Activated CD4-positive, alpha-beta T cell treated with anti-CD3 and anti-CD28 coated beads, Interleukin-2, amount 50 U/mL, for 48 hours (primary cell): ENCODE measurements at places on chromosomes 4 and X.
A peak's percentile ranks its signal among the peaks of the same experiment; 100 is the strongest.

- no peak for DNase-seq
Observed at GRCh38 chr4:153010146-153010545, 74.0 kb downstream of the FHDC1 start.

DNA sequence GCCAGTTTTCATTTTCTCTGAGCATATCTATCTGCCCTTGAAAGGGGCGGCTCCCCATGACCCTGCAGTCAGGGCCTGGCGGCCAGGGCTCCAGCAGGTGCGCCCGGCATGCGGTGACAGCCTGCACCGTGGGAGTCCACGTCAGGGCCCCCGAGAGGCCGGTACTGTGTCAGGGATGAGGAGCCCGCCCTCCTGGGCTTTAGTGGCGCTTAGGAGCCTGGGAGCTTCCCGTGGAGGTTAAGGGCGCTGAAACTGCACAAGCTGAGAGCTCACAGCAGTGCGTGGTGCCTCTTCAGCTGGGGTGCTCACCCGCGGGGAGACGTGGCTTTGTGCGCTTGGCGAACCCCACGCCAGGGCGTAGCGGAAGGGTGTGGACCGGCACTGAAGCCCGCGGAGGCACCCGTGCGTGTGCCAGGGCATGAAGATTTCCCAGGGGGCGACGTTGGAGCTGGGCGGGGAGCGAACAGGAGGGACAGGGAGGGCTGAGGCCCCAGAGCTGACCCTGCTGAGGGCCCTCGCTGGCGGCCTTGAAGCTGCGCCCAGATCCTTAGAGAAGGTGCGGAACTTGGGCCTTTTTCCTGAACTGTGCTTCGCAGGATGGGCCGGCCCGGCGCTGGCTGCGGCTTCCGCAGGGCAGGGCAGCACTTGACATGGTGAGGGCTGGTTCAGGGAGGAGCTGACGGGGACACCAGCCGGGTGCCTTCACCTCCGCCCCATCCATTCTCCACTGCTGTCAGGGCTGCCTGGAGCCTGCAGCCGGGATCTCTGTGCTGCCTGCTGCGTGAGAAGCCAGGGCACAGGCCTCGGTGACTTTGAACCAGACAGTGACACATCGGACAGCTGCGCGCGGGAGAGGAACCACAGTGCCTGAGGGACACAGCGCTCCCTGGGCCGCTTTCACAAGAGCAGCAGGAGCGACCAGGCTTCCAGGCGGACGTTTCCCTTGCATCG lies 32.9 kb downstream of the HTT-AS start:
- peak; percentile 47 for DNase-seq

GRCh38 chr4:4613126-4613465 lies 71.2 kb upstream of the STX18 start:
- no peak for DNase-seq

DNA sequence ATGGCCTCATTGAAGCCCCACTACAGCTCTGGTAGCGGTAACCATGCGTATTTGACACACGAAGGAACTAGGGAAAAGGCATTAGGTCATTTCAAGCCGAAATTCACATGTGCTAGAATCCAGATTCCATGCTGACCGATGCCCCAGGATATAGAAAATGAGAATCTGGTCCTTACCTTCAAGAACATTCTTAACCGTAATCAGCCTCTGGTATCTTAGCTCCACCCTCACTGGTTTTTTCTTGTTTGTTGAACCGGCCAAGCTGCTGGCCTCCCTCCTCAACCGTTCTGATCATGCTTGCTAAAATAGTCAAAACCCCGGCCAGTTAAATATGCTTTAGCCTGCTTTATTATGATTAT lies 876 bp downstream of the HPRT1 start:
- no peak for DNase-seq

- DNase-seq = peak; percentile 23
Observed at GRCh38 chr4:152935631-152936445, at the start of gene FHDC1. Gene FHDC1, plus strand, starts transcription at chr4:152936323. Its CDS starts 6,735 bp downstream, at chr4:152943058.

- no peak for DNase-seq
Observed at GRCh38 chr4:21656832-21657231, 291.7 kb downstream of the KCNIP4 start.

- DNase-seq = no peak
Observed at GRCh38 chr4:135538698-135539097, 1337.1 kb upstream of the PABPC4L start.

GRCh38 chr4:1154523-1155182 lies 17.7 kb downstream of the SPON2 start:
- no peak for DNase-seq

GRCh38 chr4:41532336-41532735 lies 5.6 kb upstream of the LIMCH1 start:
- no peak for DNase-seq

DNA sequence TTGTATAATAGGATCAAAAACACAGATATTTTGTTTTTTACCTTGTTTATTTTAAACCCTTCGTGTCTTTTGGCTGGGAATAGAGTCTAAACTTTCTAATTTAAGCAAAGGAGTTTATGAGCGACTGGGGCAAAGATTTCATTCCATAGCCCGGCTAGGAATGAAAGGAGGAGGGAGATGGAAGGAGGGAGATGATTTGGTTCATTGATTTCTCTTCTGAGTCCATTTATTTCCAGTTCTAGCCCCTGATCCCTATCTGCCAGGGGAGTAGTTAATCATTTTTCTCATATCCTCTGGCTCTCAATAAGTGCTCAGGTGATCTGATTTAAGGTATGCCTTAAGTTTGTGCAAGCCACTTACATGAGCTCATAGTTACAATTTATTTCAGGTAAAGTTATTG lies 120.0 kb downstream of the SPRY1 start:
- DNase-seq = no peak

DNA sequence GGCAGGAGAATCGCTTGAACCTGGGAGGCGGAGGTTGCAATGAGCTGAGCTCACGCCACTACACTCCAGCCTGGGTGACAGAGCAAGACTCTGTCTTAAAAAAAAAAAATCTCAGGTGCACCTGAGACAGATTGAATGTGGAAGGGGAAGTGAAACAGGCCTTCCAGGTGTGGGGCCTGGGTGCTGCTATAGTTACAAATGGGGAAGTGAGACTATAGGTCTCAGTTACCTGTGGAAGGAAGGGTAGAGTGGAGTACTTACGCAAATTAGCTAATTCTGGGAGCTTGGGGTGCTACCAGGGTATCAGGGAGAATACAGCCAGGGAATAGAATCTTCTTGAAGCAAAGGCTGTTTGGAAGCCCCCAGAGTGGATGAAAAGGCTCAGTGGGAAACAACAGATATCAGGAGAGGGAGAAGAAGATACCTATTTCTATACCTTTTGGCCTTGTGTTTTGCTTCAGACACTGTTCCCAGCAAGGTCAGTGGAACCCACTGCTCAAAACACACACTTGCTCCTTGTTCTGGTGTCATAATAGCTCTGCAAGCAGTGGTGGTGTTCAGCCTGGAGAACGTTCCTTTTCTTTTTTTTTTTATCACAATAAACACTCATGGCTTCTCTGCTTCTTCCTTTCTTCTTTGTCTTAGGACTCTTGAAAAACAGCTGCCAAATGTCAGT lies 7.0 kb downstream of the CD38 start:
- DNase-seq = no peak

- no peak for DNase-seq
Observed at GRCh38 chr4:182155806-182156205, 87.4 kb upstream of the TENM3 start.
